Stimulated activated CD4-positive, alpha-beta T cell treated with anti-CD3 and anti-CD28 coated beads, Interleukin-15, amount 100 ng/mL, for 24 hours (primary cell): ENCODE measurements at places on chromosomes 6 and 20.

GRCh38 chr20:48983423-48984400 is 62.2 kb downstream of the ARFGEF2 start:
- DNase-seq = no peak

GRCh38 chr20:61644378-61645076 is 392.5 kb downstream of the CDH4 start:
- no peak for DNase-seq

GRCh38 chr6:123715006-123715863 is 78.5 kb upstream of the TRDN start:
- no peak for DNase-seq

DNA sequence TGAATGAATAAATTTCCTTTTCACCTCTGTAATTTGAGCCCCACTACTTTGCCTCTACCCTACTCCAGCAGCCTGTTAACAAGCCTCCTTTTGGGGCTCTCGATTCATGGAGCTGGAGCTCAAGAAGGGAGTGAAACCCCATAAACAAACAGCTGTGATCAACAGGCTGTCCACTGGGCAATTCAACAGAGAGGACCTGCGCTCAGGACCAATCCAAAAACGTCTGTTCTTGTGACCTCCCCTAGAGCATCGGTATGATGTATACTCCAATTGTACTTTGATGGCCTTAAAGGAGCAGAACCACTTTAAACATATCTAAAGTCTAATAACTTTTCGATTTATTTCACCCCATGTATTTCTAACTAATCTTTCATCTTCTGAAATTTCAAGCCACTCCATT is 37.4 kb downstream of the HIVEP2 start:
- DNase-seq = no peak

DNA sequence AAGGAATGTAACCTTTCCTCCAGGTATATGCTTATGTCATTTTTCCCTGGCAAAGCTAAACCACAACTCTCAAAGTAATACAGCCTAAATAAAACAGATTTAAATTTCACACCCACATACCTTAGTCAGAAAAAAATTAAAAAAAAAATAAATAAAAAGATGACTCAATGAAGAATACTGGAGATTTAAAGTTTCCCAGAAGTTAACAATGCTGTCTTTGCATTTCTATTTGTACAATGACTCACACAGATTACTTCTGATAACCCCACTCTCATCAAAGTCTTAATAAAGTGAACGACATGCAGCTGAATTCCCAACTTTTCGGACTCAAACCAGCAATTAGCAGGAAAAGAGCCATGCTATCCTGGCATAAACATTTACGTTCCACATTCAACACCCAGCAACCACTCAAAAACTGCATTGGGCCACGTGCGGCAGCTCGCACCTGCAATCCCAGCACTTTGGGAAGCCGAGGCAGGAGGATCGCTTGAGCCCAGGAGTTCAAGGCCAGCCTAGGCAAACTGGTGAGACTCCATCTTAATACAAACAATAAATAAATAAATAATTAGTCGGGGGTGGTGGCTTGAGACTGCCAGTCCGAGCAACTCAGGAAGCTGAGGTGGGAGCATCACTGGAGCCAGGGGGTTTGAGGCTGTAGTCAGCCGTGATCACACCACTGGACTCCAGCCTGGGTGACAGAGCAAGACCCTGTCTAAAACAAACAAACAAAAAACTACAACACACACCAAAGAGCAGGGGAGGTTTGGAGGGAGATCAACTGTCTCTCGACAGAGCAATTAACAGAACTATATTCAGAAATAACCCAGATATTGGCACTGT is 130.5 kb downstream of the WDR27 start:
- DNase-seq = no peak

DNA sequence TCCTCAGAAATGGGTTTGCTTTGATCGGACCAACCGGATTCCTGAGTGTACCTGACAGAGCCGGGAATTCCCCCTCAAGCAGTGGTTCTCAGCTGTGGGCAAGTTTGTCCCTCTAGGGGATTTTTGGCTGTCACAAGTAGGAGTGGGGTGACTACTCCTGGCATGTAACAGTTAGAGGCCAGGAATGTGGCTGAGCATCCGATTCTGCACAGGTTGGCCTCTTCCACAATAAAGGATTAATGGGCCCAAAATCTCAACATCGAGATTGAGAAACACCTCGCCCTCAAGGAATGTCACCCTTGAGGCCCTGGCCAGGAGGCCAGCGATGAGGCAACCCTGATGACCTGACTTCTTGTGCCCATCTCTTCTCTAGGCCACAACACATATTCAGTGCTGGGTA is 7.9 kb downstream of the AGPAT4 start:
- no peak for DNase-seq

DNA sequence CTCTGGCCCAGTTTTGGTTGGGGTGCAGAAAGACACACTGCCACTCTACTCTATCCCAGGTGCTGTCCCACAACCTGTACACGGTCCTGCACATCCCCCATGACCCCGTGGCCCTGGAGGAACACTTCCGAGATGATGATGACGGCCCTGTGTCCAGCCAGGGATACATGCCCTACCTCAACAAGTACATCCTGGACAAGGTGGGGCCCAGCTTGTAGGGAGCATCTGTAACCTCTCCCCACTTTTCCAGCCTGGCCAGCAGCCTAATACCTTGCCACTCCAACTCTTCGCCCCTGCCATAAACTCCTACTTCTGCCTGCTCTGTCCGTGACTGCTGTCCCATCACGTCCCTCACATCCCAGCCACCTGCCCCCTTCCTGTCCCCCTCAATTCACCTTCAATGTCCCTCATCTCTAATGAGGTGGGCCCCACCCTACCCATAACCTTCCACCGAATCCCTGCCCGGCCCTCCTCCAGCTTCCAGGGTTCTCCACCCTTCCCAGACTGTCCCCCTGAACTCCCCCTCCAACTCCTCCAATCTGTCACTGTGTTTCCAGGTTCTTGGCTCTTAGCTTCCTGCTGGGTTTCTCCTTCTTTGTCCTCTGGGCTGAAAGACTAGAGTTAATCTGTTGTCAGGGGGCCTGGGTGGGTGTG is 12.1 kb downstream of the DEF6 start:
- DNase-seq = no peak

DNA sequence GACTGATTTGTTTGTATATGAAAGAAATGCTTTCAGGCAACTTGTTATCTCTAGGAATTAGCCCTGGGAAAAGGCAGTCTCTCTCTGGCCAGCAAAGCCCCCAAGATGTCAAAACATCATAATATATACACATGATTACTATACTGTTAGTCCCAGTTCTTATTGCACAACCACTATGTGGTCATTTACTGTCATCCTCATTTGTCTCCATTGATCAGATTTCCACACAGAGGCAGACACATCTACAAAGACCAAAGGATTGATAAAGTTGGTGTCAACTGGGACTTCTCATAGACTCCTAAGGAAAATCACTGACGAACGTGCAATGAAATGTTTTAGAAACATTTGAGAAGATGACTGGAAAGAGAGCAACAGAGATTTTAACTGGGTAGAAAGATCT is 71.9 kb upstream of the POPDC3 start:
- no peak for DNase-seq

DNA sequence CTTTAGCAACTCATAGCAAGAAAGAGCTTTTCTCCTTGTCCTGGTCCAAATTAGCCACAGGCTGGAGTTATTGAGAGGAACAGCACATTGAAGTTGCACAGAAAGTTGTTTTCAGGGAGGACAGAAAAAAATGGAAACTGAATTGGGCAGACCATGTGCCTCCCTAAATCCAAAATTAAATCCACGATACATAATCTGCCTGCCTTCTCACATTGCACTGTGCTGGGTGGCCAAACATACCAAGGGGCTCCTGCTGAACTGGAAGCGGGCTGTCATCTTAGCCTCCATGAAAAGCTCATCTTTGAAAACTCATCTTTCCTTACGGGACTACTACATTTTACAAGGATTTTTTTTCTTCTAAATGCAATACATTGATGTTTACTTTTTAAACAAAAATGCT is 59.9 kb downstream of the TNFAIP3 start:
- DNase-seq = no peak

- no peak for DNase-seq
These were observed 55.9 kb upstream of the ID4 start for GRCh38 chr6:19781269-19781668.

DNA sequence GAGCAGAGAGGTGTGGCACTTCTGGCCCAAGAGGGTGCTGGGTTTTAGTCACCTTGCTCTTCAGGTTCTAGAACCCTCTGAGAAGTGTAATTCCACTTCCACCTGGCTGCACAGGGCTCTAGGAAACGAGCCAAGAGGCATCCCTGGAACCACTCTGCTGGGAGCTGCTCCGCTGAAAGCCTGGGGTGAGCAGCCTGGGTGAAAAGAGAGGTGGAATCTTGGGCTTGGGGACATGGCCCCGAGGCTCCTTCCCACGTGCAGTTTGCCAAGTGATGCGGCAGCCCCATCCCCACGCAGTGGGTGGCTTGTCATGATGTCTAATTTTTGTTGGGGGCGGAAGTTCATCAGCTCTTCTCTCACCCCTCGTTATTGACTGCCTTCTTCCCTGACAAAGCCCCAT is 32.8 kb downstream of the PPP1R16B start:
- no peak for DNase-seq

DNA sequence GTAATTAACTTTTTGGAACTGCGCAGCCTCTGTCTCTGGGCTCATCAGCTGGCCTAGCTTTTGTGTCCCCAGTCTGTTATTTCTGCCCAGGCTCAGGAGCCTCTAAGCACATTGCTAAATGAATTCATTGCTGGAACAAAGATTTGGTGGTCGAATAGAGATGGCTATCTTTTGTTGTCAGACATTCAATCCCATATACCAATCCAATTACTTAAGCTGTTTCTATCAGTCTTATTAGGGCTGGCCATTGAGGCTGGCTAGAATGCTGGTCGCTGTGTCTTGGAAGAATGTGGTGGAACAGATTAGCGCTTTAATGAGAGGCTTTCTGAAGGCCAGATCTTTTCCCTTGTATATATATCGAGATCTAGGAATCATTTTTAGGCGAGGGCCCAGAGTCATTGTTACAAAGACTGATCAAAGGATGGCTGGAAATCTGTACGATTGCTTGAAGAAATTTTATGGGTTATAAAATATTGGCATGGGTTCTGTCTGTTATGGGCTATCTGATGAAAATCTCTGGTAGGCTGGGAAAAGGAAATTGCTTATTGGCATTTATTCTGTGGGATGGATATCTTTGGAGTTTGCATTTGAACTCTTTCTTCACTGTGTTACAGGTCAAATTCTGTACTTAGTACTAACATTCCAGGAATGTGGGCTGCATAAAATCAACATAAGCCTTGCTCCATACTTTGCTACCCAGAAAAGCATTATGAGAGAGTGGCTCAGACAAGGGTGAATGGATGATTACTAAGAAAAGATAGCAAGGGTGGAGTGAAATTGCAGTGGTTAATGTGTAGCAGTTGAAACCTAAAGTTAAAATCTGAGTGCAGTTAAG is 34.8 kb upstream of the JAG1 start:
- DNase-seq = no peak

- no peak for DNase-seq
These were observed 107.0 kb downstream of the STXBP5 start for GRCh38 chr6:147311218-147311617.

DNA sequence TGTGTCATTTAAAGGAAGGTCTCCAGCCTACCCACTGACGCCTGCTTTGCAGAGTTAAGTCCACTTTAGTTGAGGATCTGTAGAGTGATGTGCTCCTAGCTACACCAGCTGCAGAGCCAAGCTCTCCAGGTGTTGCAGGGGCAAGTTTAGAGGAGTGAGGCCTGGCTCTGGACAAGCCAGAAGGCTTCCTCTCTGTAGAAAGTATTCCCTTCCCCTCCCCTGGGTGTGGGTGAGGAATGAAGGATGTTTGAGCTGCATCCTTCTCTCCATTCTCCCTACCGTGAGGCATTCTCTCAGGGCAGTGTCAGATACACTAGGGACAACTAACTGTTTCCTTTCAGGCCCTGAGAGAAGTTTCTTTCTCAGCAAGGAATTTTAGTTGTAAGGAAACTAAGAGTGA is 66.5 kb downstream of the ELOVL5 start:
- DNase-seq = no peak

DNA sequence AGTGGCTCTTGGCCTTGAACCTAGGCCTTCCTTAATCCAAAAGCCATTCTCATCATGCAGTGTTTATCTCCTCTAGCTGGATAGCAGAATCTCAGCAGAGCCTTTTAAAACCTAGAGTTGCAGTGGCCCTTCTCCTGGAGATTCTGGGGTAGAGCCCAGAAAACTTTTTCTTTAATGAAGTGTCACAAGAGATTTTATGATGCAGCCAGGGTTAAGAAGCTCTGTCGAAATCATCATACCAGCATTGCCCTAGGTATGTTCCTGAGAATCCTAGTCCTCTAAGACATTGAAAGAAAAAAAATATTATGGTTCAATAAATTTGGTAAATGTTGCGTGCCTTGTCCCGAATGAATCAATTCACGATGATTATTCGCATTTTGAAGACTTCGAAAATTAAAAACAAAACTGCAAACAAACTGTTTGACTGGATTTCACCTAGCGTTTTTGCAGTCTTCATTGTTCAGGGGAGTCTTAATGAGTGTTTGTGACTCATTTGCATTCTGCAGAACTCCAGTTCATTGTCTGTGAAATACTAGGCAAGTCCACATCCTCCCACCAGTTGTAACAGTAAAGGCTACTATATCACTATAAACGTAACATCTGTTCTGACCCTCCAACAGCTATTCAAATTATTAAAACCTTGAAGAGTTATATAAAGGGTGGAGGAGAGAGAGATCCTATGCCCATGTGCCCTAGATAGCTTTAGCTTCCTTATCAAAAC is 198.6 kb downstream of the UST start:
- DNase-seq = no peak

DNA sequence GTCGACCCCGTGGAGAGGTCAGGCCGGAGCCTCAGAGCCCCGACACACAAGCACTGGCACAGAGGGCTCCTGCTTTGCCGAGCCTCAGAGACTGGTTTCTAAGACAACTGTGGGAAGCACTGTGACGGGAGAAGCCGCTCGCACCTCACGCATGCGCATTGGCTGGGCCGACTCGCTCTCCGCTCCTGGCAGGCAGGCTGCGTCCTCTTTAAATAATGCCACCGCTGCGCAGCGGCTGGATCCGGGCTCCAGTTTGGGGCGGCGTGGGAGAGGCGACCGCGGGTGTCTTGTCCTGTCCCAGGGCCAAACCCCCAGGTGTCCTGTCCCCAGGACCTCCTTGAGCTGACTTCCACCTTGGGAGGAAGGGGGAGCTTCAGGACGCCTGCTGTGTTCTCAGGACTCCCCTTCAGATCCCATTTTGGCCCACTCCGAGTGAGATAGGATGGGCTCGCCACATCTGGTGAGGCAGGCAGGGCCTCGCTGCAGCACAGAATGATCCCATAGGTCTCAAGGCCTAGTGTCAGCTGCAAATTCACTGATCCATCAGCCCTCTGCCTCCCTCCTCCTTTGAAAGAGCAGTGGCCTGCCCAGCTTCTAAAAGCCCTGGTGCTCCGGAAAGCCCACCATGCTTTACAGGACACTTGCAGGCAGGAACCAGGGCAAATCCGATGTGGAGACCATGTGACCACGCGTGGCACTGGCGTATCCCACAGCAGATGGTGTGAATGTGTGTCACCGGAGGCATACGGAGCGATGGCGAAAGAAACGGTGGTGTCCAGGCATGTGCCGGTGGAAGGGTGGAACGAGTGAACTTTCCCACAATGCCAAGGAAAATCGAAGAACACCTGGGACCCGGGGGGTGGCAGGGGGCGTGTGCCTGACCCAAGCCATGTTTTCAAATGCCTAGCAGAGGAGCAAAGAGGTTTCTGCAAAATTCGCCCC is 169.3 kb upstream of the ZNF337 start:
- DNase-seq = peak; percentile 85
